ENCODE measurements at places on chromosomes 2 and 18. TPM values are rescaled to one million over a fixed set of nuclear protein-coding genes. Genes with fewer than 3 reads are reported as not detected.

The OTOS gene
- polyA plus RNA-seq = not detected

The HAAO gene
- 23.8 TPM for polyA plus RNA-seq

The ARID5A gene
- 15.2 TPM for polyA plus RNA-seq

The ASIC4 gene
- not detected for polyA plus RNA-seq

The MGAT4A gene
- 38.3 TPM for polyA plus RNA-seq

GRCh38 chr2:224429441-224429810 lies 27.5 kb upstream of the FAM124B start:
- no peaks in the 10 kb centered on the region for H3K27me3 ChIP-seq
- no peak overlapping the region for H3K27ac ChIP-seq
- no peaks in the 10 kb centered on the region for H3K4me1 ChIP-seq

DNA sequence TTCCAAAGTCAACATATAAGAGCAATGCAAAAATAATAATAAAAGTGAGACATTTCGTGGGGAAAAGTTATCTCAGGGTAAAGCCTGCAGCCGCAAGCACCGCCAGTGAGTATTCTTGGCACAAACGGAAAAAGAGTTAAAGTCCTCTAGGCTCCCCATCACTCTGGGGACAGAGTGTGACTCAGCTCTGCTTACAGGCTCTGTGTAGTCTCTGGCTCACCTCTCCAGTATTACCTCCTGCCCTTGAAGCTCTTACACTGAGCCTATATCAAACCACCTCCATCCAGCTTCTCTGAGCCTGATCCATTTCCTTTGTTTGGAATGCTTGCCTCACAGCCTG lies 55.5 kb downstream of the MTHFD2 start:
- H3K4me3 ChIP-seq = no peak overlapping the region
- no peaks in the 10 kb centered on the region for H3K27me3 ChIP-seq
- no peak overlapping the region for H3K27ac ChIP-seq
- no peaks in the 10 kb centered on the region for H3K36me3 ChIP-seq
- H3K4me1 ChIP-seq = no peaks in the 10 kb centered on the region

- no peak overlapping the region for H3K4me3 ChIP-seq
- no peak for DNase-seq
- no peaks in the 10 kb centered on the region for H3K4me1 ChIP-seq
- H3K36me3 ChIP-seq = no peaks in the 10 kb centered on the region
Measured at GRCh38 chr2:48233005-48233404, 296.9 kb upstream of the STON1 start.

DNA sequence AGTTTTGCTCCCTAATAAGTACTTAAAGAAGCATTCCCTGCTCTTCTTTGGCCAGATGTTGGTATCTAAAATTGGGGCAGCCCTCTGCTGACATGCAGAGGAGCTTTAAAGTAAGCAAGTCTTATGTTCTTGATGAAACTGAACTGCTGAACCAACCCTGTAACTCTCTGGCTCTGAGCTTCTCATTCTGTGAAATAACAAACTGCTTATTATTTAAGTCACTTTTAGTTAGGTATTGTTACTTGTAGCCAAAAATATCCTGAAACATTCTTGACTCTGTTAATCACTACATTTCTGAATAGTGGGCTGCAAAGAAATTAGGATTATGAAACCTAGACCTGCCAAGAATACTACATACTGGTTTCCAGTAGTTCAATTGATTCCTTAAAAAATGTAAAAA lies 15.5 kb downstream of the PPP3R1 start:
- H3K4me3 ChIP-seq = no peak overlapping the region
- no peaks in the 10 kb centered on the region for H3K36me3 ChIP-seq
- H3K27ac ChIP-seq = peak overlapping the region; percentile 49
- no peaks in the 10 kb centered on the region for H3K27me3 ChIP-seq
- no peak for DNase-seq

DNA sequence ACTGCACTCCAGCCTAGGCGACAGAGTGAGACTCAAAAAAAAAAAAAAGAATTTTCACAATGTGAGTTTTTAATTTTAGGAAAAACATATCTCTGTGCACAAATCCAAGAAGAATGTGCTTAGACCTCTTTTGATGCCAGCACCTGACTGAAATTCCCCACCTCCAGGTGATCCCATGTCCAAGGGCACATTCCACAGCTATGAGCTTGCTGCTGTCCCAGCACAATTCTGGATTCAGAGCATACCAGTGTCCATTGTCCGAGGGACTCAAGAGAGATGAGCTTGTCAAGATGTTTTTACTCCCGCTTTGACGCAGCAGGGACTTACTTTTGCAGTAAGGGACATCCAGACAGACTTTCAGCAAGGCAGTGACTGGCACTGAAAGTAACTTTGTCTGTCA lies 489.1 kb upstream of the ACVR2A start:
- no peaks in the 10 kb centered on the region for H3K27me3 ChIP-seq
- no peak overlapping the region for H3K27ac ChIP-seq
- DNase-seq = no peak
- no peaks in the 10 kb centered on the region for H3K4me1 ChIP-seq
- no peaks in the 10 kb centered on the region for H3K36me3 ChIP-seq

DNA sequence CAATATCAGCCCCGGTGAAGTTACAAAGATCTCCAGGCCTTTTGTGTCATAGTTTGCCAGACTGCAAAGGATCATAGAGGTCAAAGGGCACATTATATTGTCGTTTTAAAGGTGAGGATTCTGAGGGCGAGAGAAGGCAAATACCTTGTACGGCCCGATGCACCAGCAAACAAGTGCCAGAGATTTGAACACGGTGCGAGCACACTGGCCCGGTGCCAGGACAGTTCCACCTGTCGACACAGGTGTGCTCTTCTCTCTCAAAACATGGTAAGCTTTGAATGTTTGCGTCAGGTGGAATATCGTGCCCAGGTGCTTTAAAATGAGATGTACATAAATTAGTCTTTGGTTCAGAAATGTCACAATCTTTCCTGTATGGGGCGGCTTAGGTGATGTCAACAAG lies 776.1 kb upstream of the ID2 start:
- peak; percentile 40 for DNase-seq
- no peaks in the 10 kb centered on the region for H3K36me3 ChIP-seq
- H3K4me3 ChIP-seq = no peak overlapping the region
- no peaks in the 10 kb centered on the region for H3K27me3 ChIP-seq
- H3K27ac ChIP-seq = no peak overlapping the region
- H3K4me1 ChIP-seq = no peaks in the 10 kb centered on the region

- H3K4me1 ChIP-seq = no peaks in the 10 kb centered on the region
- no peaks in the 10 kb centered on the region for H3K27me3 ChIP-seq
Measured at GRCh38 chr2:98524168-98524567, 79.5 kb downstream of the INPP4A start.

DNA sequence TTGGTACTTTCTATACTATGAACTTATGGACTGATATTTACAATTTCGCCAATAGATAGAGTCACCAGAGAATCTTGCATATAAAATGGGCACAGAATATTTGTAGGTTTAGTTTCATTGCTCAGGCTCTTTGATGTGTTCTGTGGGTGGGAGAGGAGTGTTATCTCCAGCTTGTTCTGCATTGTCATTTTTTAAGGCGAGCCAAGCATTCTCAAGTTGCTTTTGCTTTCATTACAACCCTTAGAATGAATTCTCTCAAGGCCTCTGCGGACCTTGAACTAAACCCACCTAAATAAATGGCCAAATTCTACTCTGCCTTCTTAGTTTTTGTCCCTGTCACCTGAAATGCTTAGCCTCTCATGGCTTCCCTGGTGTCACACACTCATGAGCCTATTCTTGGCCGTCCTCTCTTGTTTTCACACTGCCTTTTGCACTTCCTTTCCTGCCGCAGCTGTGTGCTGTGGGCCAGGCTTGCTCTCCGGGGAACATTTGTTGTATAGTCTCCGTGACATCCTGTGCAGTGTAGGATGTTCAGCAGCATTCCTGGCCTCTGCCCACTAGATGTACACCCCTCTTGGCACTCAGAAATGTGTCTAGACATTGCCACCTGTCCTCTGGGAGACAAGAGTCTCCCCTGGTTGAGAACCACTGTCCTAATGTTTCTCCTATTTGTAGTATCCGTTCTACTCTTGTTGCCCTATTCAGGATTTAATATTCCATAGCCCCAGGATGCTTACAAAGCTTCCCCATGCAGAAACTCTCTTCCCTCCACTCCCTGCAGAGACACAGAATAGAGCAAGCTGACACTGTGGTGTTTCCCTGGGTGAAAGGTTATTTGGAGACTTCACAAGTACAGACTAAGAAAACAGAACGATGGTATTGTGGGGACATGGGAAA lies 255.6 kb downstream of the PTPRM start:
- peaks cover 3% of the 10 kb centered on the region for H3K36me3 ChIP-seq
- H3K27ac ChIP-seq = no peak overlapping the region
- H3K27me3 ChIP-seq = no peaks in the 10 kb centered on the region
- DNase-seq = no peak
- no peaks in the 10 kb centered on the region for H3K4me1 ChIP-seq

DNA sequence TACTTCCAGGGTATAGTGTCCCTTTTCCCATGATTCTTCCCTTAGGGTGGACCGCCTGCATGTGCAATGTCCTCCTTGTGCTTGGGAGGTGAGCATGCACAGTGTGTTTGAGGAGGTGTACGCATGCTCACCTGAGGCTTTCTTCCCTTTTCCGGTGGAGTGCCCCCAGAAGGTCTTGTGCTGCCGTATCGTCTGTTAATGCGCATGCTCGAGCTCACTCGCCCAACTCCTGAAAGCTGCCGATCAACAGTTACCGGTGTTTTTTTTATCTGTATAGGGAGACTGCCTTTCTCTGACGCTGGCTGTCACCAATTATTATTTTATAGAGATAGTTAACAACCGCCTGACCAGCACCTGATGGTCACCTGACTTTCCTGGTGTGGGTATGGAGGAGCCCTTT lies 458.8 kb upstream of the MEX3C start:
- H3K4me3 ChIP-seq = no peak overlapping the region
- no peaks in the 10 kb centered on the region for H3K4me1 ChIP-seq
- no peak for DNase-seq
- no peak overlapping the region for H3K27ac ChIP-seq
- H3K27me3 ChIP-seq = peaks cover 4% of the 10 kb centered on the region

DNA sequence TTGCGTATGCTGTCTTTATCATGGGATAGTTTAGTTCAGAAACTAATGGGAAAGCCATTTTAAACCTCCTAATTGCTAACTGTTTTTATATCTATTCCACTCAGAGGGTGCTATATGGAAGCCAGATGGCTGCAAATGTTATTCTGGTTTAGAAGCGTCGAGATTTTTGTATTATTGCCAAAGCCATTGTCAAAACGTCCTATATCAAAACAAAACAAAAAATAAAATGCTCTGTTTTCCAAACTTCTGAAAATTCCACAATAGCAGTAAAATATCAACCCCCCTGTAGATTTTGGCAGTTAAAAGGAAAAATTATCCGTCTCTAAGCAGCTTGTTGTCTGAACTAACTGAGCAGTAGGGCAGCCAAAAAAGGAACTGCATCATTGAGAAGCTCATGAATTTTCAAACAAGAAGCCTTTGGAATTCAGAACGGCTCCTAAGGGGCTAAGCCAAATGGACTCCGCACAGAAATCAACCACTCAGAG lies 195.4 kb upstream of the CWC22 start:
- no peaks in the 10 kb centered on the region for H3K27me3 ChIP-seq
- DNase-seq = no peak
- no peaks in the 10 kb centered on the region for H3K36me3 ChIP-seq
- H3K4me1 ChIP-seq = no peaks in the 10 kb centered on the region

DNA sequence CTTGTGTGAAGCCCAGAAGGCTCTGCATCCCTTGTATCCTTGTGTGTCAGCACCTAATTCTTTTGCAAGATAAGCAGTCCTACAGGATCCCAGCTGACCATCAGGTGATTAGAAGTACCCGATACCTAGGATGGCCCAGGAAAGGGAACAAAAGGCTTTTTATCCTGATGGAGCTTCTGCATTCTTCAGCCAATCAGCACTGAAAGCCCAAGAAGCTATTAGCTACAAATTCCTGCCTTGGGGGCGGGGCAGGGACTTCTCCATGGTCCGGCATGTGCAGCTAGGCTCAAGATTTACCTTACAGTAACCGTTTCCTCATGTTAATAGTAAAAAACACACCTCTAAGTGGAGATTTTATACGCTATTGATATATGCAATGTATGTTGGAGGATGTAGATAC lies 264.6 kb upstream of the THUMPD2 start:
- no peaks in the 10 kb centered on the region for H3K36me3 ChIP-seq
- H3K4me1 ChIP-seq = no peaks in the 10 kb centered on the region
- no peak for DNase-seq
- H3K27me3 ChIP-seq = no peaks in the 10 kb centered on the region
- H3K27ac ChIP-seq = no peak overlapping the region

- H3K4me3 ChIP-seq = no peak overlapping the region
- H3K4me1 ChIP-seq = no peaks in the 10 kb centered on the region
- H3K36me3 ChIP-seq = no peaks in the 10 kb centered on the region
- no peaks in the 10 kb centered on the region for H3K27me3 ChIP-seq
- no peak overlapping the region for H3K27ac ChIP-seq
- no peak for DNase-seq
Measured at GRCh38 chr2:65153515-65153914, 23.6 kb upstream of the RAB1A start.

- peak overlapping the region; percentile 17 for H3K27ac ChIP-seq
- peaks cover 3% of the 10 kb centered on the region for H3K27me3 ChIP-seq
- H3K4me1 ChIP-seq = no peaks in the 10 kb centered on the region
- no peak for DNase-seq
- H3K4me3 ChIP-seq = no peak overlapping the region
Measured at GRCh38 chr2:102141011-102141943, 1.3 kb upstream of the IL1R1 start.

GRCh38 chr2:207311316-207312005 lies 145.7 kb upstream of the KLF7 start:
- peak; percentile 33 for DNase-seq
- H3K27ac ChIP-seq = peak overlapping the region; percentile 79
- H3K4me1 ChIP-seq = no peaks in the 10 kb centered on the region
- H3K36me3 ChIP-seq = no peaks in the 10 kb centered on the region

DNA sequence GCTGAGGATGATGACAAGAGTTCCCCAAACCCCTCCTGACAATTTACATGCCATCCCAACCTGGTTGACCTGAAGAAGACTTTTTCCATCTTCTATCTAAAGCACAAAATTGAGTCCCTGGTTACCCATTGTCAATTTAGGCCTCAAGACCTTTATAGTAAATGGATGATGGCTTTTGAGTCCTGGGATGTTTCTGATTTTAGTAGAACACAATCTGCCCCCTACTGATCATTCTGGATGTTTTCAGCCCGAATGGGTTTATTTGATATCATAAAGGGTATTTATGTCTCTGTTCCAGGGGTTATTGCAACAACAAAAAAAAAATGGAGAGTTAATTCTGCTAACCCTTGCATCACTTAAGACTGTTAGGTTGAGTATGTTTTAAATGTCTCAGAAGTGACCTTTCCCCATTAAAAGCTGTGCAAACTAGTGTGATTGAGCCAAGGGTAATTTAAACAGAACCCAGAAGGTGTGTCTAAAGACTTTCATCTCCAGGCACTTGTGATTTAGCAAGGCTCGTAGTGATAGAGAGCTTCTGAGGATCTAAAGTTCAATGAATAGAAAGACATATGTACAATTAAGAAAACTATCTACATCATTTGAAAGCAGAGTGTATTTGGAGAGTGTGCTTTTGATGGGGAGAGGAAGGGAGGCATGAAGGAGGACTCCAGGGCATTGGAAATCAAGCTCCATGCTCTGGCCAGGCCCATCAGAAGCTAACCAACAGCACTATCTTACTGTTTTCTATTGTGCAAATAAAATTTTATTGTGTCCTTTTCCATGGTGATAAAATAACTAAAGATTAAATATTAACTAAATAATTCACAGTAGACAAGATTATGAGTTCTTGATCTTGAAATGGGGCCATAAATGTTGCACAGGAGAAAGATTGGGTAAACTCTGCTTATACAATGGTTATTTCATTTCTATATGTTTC lies 96.6 kb upstream of the NOSTRIN start:
- H3K4me3 ChIP-seq = no peak overlapping the region
- DNase-seq = peak; percentile 94
- no peaks in the 10 kb centered on the region for H3K27me3 ChIP-seq
- peak overlapping the region; percentile 80 for H3K27ac ChIP-seq
- peaks cover 2% of the 10 kb centered on the region for H3K36me3 ChIP-seq
